NCI-H524 treated with DMSO at 0.1 percent for 48 hours (cell line): ENCODE measurements at places on chromosomes 2 and 18.

DNA sequence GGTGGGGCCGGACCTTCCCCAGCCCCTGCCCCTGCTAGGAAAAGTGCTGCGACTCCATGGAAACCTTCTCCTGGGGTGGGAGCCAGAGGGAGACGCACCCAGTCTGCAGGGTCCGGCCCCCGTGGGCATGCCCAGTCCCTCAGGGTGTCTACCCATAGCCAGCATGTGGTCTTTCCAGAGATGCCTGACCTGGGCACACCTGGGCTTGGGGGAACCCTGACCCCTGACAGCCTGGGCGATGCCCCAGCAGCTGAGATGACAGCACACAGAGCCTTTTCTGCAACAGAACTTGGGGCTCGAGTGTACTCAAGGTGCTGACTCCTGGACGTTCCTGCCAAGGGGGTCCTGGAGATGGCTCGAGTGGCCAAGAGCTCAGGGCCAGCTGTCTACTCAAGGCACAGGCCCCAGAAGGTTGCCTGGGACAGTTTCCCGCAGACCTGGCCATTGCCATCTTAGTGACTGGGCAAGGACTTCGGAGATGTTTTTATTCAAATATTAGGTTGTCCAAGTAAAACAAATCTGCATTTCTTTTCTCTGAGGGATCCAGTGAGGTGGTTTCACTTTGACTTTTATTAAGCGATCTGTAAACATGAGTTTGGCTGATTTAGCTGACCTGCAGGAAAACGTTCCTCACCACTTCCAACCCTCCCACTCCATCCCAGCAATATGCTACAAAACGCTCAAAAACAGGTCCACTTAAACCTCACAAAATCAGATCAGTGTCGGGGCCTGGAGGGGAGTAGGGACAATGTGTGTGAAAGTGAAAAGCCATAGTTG lies 228.0 kb downstream of the EIPR1 start:
- no peak for DNase-seq

DNA sequence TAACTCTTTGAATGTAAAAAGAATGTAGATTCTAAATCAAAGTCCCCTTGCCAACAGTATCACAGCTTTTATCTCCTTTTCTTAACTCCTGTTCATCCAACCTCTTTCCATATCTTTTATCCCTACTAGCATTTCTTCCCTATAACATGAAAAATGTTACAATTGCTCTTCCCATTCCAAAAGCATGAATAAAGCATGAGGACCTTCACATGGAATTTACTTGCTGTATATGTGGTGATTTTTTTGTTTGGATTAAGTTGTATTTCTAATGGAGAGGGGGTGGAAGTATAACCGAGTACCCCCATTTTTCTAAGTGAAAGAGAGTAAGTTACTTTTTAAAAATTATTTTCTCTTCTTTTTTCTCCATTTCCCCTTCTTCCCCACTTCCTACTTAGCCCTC lies 94.9 kb upstream of the RBBP8 start:
- DNase-seq: no peak

DNA sequence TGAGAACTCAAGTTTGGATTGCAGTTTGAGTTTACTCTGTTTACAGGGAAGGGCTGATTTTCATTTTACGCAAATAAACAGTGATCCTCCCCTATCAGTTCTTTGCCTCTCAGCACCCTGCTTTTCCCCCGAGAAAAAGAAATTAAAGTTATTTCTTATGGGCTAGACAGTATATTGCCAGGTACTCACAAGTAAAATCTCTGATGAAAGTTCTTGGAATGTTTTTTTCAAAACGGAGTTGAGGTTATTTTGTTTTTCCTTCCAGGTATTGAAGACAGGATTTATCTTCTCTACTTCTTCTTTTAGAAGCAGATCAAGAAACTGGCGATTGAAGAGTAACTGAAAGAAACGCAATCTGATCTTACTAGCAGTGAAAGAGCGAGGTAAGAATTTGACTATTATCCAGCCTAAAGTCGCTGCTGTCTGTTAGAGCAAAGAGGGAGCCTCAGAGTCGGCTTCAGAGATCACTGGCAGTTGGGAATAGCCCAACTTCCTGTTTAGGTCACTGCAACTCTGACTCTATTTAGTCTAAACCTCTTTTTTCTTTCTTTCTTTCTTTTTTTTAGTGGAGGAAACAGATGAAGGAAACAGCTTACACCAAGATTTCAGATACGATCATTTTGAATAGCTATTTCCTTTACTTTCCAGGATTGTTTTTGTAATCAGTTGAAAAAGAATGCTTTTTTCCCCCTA lies at the start of gene TFPI:
TSS of gene TFPI (minus strand) at position 425 of the 693 bp plus-strand sequence. CDS start 50,667 bp downstream, outside the sequence.
- DNase-seq: no peak

DNA sequence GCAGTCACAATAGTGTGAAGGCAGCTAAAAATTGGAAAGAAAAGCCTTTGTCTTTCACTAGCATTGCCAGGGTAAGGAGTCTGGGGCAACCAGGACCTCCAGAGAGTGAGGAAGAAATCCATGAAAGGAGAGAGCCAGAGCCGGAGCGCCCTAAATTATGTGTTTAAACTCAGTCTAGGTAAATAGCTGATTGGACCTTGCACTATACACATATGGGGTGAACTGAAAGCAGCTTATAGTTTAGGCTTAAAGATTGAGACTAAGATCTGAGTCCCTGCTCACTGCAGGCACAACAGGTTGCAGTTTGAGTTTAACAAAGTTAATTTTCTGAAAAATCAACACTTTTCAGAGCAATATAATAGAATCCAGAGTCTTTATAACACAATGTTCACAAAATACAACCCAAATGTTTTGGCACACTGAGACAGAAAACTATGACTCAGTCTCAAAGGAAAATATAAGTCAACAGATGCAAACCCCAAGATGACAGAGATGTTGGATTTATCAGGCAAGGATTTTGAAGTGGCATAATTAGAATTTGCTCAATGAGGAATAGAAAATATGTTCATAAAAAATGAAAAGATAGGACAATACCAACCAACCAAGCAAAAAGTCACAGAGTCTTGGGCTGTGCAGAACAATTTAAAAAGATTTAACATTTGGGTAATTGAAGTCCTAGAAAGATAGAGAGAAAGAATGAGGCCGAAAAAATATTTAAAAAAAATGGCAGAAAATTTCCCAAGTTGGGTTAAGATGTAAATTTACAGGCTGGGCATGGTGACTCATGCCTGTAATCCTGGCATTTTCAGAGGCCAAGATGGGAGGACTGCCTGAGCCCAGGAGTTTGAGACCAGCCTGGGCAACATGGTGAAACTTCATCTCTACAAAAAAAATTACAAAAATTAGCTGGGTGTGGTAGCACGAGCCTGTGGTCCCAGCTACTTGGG lies 39.6 kb downstream of the DOK1 start:
- DNase-seq: no peak

DNA sequence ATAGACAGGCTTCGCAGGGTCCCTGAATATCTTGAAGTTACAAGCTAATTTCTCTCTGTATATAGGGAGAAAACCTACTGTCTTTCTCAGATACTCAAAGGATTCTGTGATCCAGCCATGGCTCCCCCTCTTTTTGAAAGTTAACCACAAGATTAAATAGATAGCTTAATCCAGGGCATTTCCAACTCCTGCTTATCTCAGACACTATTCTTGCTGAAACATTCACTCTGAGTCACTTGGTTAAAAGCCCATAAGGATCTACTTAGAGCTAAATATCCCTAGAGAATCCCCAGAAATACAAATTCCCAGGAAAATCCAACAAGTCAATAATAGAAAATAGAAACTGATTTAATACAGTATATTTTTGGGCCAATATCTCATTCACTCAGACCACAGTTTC lies 179.1 kb upstream of the LYPD1 start:
- DNase-seq: no peak

DNA sequence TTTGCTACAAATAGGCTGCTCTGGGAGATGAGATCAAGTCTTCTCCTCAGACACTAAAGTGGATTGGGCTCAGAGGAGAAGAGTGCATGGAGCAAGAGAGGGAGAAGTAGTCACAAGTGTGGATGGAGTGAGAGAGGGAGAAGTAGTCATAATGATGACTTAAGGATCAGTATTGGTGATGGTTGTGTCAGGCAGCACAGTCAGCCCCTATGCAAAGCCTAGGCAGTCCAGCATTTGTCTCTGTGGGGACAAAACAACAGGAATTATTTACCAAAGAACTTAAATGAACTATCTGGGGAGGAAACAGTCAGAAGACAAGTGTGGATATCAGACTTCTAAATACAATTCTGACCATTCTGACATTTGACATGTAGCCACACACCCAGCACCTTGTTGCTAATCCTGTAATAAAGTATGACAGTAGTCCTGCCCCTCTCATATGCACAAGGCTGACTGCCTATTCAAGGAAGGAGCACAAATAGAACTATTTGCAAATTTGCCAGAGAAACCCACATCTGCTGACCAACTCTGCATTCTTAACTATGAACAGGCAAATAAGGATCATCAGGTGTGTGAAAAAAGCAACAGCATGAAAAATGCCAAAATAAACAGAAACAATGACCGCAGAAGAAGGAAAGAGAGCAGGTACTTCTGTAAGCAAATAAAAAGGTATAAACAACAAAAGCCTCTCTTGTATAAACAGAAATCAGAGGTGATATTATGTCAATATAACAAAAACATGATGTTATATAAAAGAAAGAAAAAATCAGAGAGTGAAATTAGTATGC lies 1597.9 kb upstream of the ACVR2A start:
- no peak for DNase-seq

DNA sequence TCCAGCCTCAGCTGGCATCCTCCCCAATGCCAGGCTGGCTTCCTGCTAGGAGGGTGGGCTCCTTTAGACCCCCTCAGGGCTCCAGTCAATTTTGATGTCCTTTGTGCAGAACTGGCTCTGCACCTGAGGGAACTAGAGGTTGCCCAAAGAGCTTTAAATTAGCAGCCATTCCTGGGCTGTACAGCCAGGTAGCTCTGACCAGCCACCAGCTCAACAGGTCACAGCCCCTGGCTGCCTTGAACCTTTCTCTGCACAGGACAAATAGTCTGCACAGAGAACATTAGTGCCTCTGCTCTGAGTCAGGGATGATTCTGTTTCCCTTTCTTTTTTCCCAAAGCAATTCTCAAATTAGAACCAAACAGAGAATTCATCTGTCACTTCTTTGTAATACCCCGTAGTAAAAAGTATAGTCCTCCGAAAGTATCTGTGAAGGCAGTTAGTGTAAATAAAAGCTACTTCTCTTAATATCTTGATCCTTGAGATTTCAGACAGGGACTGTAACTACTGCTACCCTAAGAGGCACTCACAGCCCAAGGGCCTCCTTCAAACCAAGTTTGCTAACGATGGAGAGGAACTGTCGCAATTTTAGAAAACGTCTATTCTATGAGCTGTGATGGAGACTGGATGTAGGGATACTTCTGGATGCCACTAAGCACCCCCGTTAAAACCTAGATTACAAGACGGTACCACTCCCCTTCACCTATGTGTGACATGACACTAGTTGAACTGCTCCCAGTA lies 3.0 kb downstream of the TTC32 start:
- DNase-seq: no peak

DNA sequence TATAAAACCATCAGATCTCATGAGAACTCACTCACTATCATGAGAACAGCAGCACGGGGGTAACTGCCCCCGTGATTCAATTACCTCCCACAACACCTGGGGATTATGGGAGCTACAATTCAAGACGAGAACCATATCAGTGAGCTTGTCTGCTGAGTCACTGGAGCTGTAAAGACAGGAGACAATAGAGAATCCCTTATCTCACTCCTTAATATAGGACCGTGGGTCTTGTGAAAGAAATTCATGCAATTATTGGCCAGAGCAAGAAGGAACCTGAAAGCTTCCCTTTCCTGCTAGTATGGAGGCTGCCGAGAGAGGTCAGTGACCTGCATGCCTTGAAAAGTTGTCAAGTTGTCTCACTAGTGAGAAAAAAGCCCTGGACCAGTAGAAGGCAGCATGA lies 9.5 kb upstream of the TNFAIP6 start:
- no peak for DNase-seq

DNA sequence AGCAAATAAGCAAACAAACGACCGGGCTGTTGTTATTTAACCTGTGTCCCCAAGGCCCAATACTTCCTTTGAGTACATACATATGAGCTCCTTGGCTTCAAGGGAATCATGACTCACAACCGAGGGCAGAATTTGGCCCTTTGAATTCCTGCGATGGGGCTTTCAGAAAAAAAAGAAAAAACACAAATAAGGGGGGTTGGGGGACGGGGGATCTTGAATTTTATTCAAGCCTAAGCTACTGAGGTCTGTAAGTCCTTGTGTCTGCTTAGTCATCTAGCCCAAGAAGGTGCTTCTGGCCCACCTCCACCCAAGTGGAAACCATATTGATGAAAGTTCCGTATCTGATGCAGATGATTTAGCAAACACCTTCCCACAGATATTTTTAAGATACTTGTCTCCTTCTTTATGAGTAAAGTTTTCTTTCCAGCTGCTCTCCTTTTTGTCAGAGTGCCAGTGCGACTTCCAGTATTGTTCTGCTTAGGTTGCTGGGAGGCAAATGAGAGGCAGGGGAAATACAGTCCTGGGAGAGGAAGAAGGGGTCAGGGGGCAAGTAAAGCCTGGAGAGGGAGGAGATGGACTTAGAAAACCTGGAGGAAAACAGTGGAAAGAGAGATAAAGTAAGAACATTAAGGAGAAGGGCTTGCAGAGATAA lies 169.6 kb downstream of the ZEB2 start:
- no peak for DNase-seq

GRCh38 chr18:58284699-58285448 lies 240.8 kb downstream of the NEDD4L start:
- no peak for DNase-seq

DNA sequence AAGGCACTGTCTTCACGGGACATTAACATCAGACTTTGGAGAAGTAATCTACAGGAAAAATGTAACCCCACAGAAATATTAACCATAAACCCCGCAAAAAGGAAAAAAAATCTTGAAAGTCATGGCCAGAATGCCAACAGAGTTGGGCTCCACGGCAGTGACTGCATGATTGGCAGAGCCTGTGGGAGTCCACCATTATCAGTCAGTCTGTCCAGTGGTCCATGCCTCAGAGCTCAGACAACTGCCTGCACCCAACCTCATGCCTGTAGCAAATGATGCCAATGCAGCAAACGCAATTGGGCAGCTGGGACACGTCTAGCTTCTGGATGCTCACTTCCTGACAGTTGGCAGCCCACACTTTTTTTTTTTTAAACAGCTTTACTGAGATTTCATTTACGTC lies 5.1 kb upstream of the PPIG start:
- DNase-seq: no peak

- no peak for DNase-seq
These were observed 301.3 kb upstream of the KLHL14 start for GRCh38 chr18:33074125-33074524.

GRCh38 chr18:76388261-76388660 lies 106.8 kb downstream of the ZNF516 start:
- no peak for DNase-seq

DNA sequence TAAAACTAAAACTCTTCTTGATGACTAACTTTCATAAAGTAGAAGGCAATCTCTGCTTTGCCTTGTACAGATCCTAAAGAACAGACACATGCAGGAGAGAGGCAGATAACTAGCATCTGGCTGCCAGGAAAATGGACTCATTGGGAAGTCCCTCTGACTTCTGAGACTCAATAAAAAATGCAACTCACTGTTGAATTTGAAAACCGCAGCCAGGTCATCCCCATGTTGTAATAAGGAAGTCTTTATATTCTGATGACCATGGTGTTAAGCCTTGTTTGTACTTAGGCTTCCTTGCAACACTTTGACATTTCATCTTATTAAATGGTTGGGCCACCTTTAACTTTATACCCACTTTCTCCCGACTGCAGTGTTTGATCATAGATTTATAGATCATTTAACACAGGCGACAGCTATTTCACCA lies 375.1 kb upstream of the KCNH7 start:
- DNase-seq: no peak

GRCh38 chr2:2173633-2174032 lies 157.4 kb downstream of the MYT1L start:
- DNase-seq: no peak

GRCh38 chr18:79914614-79915160 lies 36.8 kb downstream of the SLC66A2 start:
- no peak for DNase-seq
